Heart right ventricle (tissue), 16 donors: ENCODE measurements at places on chromosomes 13 and 19.

- no peaks in the 10 kb centered on the region for H3K4me1 ChIP-seq
- no peak for DNase-seq
- no peak overlapping the region for H3K27ac ChIP-seq
- no peaks in the 10 kb centered on the region for H3K36me3 ChIP-seq
- peaks cover 5% of the 10 kb centered on the region for H3K27me3 ChIP-seq
- no peak overlapping the region for H3K4me3 ChIP-seq
Observed at GRCh38 chr13:30042272-30042671, 191.9 kb upstream of the UBL3 start.

DNA sequence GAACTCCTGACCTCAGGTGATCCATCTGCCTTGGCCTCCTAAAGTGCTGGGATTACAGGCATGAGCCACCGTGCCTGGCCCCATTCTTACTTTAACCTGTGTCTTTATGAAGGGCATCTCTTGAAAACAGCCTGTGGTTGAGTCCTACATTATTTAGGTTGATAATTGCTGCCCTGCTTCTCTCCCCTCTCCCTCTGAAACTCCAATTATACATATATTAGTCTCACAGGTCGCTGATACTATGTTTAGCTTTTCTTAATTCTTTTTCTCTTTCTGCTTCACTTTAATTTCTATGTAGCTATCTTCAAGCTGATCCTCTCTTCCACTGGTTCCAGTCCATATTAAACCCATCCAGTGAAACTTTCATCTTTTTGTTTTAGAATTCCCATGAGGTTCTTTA lies 75.1 kb downstream of the SLC6A16 start:
- H3K27ac ChIP-seq, result no peak overlapping the region
- no peaks in the 10 kb centered on the region for H3K27me3 ChIP-seq
- H3K4me1 ChIP-seq, result no peaks in the 10 kb centered on the region
- H3K4me3 ChIP-seq, result no peak overlapping the region
- no peak for DNase-seq

- H3K27me3 ChIP-seq, result no peaks in the 10 kb centered on the region
- no peak overlapping the region for H3K4me3 ChIP-seq
- H3K36me3 ChIP-seq, result no peaks in the 10 kb centered on the region
- no peak for DNase-seq
- H3K27ac ChIP-seq, result no peak overlapping the region
- H3K4me1 ChIP-seq, result peaks cover 21% of the 10 kb centered on the region
Observed at GRCh38 chr13:39110518-39111097, 72.4 kb downstream of the NHLRC3 start.

GRCh38 chr13:40974460-40975407 lies 44.4 kb downstream of the ELF1 start:
- H3K27ac ChIP-seq, result no peak overlapping the region
- H3K4me3 ChIP-seq, result no peak overlapping the region
- DNase-seq, result no peak
- H3K36me3 ChIP-seq, result no peaks in the 10 kb centered on the region
- H3K27me3 ChIP-seq, result no peaks in the 10 kb centered on the region

GRCh38 chr13:32056316-32056715 lies 24.7 kb downstream of the FRY start:
- peaks cover 12% of the 10 kb centered on the region for H3K4me1 ChIP-seq
- H3K27me3 ChIP-seq, result no peaks in the 10 kb centered on the region
- H3K36me3 ChIP-seq, result no peaks in the 10 kb centered on the region
- H3K4me3 ChIP-seq, result no peak overlapping the region

- DNase-seq, result no peak
- no peak overlapping the region for H3K4me3 ChIP-seq
- H3K36me3 ChIP-seq, result no peaks in the 10 kb centered on the region
- H3K27ac ChIP-seq, result no peak overlapping the region
- peaks cover 8% of the 10 kb centered on the region for H3K27me3 ChIP-seq
Observed at GRCh38 chr13:31755803-31756212, 16.5 kb downstream of the RXFP2 start.
